Amniotic epithelial cell (primary cell): ENCODE measurements at places on chromosomes 6 and 20.

DNA sequence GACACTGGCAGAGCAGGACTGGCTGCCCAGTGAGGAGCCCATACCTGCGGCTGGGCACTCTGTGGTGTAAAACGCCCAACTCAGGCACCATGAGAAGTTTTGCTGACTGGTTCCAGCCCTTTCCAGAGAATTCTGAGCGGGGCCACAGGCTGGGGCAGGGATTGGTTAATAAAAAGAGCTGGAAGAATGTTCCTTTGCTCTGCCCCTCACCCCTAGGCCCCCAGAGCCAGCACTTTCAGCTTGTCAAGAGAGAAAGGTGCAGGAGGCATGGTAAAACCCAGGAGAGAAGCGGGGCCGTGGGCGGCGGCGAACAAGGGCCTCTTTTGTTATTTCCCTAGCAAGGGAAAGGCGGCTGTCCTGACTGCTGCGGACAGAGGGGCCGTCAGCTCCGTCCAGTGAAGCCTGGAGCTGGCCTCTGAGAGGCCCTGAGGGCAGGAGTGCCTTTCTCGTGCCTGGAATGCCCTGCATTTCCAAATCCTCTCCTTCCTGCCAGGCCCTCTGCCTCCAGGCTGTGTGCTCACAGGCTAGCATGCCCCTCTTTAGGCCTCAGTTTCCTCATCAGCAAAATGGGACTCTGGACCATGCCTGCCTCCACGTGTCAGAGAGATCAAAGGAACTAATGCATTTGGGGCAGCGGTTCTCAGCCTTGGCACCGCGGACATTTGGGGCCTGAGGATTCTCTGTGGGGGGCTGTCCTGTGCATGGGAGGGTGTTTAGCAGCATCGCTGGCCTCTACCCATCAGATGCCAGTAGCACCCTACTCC is 12.9 kb downstream of the SLC13A3 start:
- no peak for DNase-seq

- peak; percentile 11 for DNase-seq
Measured at GRCh38 chr6:40948570-40948969, 90.5 kb downstream of the UNC5CL start.

DNA sequence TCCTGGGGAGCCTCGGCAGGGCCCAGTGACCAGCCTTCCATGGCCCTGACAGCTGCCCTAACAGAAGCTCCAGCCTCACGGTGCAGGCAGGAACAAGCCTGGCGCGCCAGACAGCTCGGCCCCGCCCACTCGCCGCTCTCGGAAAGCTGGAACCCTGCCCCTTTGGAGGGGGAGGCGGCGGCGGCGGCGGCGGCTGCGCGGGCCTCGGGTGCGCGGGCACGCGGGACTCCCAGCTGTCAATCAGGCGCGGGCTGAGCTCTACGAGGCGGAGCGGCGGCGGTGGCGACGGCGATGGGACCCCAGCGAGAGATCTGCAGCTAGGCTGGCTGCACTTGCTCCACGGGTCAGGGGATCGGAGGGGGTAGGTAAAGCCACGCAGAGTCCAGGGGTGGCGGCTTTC is at the start of gene NRSN1:
Gene NRSN1 (plus strand): TSS at position 236 of the 400 bp plus-strand sequence. CDS start 8,113 bp downstream, outside the sequence.
- no peak for DNase-seq

DNA sequence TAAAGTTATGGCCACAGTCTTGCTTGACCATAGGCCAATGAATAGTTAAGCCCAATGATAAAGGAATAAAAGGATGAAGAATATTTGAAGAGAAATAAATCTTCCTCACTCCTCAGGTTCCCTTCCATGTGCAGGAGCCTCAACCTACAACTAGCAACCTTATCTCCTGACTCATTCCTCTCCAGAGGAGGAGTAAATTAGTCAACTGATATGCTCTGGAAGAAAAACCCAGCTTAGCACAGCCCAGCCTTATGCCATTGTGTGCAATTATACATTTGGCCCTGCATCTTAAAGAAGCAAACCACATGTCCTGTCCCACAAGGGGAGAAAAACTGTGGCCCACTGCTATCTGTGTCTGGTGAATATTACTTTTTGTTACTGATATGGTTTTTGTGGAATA is 82.1 kb downstream of the PHIP start:
- DNase-seq: peak; percentile 78

- DNase-seq: no peak
Measured at GRCh38 chr6:37099442-37099841, 70.5 kb upstream of the PIM1 start.

DNA sequence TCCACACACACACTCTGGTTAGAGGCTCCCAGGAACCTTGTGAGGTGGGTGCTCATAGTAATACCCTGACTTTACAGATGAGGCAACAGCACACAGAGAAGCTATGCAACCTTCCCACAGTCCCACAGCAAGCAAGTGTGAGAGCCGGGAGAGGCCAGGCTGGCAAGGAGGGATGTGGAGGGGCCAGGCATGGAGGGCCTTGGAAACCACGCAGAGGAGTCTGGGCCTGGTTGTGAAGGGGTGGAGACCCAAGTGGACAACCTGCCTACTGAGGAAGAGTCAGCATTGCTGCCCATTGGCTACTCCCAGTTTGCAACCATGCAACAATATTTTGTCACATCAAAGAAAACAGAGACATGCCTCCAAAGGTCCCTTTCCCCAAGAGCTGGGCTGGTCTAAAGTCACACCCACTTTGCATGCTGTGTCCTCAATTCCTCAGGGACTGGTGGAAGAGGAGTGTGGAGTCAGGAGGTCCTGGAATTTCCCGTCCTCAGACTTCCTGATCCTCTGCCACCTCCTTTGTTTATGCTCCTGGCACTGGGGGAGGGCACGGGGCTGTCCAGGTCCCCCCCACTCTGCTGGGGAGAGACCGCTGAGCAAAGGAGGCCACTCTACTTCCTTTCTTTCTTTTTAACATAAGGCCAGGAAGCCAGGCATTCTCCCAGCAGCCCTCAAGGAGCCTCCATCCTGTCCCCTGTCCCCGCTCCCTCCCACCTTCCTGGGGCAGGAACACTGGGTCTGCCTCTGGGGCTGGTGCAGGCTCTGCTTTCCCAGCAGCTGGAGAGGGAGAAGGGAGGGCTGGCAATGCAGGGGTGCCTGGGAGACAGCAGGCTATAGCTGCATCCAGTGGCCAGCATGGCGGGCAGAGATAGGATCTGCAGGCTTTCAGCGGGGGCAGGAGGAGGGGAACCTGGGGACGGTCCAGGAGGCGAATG is 68.3 kb downstream of the NOL4L start:
- no peak for DNase-seq

DNA sequence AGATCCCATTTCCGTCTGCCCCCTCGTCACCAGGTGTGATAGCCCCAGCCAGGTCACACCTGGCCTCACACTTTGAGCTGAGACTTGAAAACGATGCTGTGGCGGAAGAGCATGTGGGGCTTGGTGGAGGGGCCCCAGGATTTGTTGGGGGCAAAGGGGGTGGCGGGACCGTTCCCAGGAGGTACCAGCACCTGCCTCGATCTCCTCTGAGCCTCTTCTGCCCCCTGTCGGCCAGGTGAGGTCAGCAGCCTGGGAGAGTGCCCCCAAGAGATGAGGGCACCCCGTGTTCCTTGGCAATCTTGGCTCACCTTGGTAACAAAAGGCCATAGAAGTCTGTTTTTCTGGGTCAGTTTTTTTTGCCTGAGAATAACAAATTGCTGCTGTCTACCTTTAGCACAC is 25.4 kb downstream of the SPATA2 start:
- no peak for DNase-seq

GRCh38 chr20:50471231-50471630 is 39.0 kb upstream of the PTPN1 start:
- DNase-seq: no peak

- peak; percentile 58 for DNase-seq
Measured at GRCh38 chr6:35955071-35955470, 34.2 kb upstream of the SRPK1 start.

DNA sequence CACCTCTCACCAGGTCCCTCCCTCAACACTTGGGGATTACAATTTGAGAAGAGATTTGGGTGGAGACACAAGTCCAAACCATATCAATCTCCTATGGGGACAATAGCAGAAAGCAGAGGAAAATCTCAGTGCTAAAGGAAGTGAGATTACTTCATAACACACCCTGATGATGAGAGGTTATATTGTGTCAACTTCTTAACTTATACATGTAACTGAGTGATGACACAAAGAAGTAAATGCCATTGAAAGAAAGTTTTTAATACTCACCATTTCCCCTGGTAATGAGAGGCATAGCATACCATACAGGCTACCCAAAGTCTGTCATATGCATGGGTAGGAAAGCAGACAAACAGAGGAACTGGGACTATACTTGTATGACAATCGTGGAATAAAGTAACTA is 137.2 kb downstream of the MMUT start:
- DNase-seq: no peak

GRCh38 chr6:1348675-1349074 is 36.8 kb downstream of the FOXQ1 start:
- no peak for DNase-seq

GRCh38 chr6:32666420-32667300 is at the start of gene HLA-DQB1:
TSS of gene HLA-DQB1 (minus strand) at chr6:32666657. CDS start at chr6:32666607, 50 bp downstream.
- DNase-seq: peak; percentile 24

- DNase-seq: no peak
Measured at GRCh38 chr6:167730441-167730840, 96.3 kb upstream of the AFDN start.

- DNase-seq: peak; percentile 83
Measured at GRCh38 chr6:118387921-118388701, 160.0 kb upstream of the PLN start.

- no peak for DNase-seq
Measured at GRCh38 chr6:28809947-28810658, 113.7 kb downstream of the TRIM27 start.

- DNase-seq: no peak
Measured at GRCh38 chr6:125558907-125559306, 190.5 kb upstream of the HEY2 start.

DNA sequence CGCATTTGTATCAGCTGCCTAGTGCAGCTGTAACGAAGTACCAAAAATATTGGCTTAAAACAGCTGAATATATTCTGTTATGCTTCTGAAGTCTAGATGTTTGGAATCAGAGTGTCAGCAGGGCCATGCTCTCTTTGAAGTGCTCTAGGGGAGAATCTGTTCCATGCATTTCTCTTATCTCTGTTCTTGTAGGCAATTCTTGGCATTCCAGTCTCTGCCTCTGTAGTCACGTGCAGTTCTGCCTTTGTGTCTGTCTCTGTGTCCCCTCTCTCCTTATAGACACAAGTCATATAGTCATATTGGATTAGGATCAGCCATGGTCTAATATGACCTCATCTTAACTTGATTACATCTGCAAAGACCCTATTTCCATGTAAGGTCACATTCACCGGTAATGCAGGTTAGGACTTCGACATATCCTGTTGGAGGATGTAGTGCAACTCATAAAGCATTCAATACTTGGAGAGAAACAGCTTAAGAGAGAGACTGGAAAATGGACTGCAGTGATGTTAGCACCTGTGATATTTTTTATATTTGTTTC is 18.6 kb downstream of the FAM83B start:
- no peak for DNase-seq

- peak; percentile 41 for DNase-seq
Measured at GRCh38 chr6:15341311-15342001, 95.6 kb downstream of the JARID2 start.

- peak; percentile 14 for DNase-seq
Measured at GRCh38 chr6:166488076-166488685, 98.3 kb downstream of the RAMACL start.

DNA sequence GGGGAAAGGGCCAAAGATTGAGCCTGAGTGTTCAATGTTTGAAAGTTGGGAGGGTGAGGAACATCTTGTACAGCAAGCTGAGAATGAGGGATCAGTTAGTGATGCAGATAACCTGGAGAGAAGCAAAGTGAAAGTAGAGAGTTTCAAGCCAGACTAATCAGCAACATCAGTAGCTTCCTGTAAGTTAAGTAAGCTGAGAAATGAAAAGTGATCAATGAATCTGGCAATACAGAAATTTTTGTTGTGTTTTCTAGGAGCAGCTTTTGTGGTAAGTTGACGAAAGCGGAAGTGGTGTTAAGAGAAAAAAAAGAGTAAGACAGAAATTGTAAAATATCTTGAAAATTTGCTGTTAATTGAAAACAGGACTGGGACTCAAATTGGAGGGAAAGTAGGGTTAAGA is 855.5 kb upstream of the MAP3K7 start:
- no peak for DNase-seq

- DNase-seq: no peak
Measured at GRCh38 chr20:35458388-35458787, 3.0 kb downstream of the CEP250 start.

DNA sequence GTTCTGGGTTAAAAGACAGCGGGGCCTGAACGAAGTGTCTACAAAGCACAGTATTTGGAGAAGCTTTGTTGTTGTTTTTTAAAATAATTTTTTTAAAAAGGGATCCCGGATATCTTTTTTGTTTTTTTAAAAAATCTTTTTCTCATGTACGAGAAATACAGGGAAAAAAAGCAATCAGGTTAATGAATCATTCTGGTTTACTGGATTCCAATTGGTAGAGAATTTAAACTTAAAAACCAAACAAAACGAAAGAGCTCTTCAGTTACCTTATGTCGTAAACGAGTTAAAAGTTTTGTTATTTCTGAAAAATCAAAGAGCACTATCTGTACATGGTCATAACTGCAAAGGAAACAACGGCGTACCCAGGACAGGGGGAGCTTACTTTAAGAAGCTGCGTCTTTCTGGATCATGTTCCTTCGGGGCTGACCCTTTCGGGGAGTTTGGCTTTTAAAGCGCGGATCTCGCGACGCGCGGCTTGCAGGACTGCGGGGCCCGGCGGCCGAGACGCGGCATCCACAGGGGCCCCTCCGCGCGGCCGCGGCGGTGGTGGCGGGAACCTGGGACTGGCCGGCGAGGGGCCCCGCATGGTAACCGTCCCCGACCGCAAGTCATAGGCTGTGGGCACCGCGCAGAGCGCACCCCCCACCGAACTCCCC is 927 bp downstream of the IL20RA start:
- peak; percentile 21 for DNase-seq

DNA sequence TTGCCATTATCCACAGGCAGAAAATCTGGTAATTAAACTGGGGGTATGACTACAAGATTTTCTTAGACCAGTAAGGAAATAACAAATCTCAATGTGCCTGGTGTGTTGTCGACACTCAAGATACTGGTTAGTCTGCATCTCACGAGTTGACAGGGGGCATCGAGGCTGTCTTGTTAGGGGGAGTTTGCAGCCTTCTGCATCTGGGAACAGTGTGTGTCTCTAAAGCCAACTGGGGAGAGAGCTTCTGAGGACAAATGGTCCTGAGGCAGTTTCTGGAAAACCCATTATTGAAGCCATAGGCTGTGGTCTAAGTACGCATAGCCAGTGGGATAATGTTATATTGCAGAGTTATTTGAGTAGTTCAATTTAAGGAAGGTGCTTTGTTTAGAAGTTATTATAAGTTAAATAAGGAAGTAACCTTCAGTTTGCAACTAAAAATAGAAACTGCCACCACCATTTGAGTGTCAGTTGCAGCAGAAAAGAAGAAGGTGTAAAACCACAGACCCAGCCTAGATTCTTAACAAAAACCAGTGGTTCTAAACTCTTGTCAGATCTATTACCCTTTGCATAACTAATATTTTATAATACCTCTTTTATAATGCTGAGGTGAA is 15.4 kb upstream of the MAPK13 start:
- no peak for DNase-seq

DNA sequence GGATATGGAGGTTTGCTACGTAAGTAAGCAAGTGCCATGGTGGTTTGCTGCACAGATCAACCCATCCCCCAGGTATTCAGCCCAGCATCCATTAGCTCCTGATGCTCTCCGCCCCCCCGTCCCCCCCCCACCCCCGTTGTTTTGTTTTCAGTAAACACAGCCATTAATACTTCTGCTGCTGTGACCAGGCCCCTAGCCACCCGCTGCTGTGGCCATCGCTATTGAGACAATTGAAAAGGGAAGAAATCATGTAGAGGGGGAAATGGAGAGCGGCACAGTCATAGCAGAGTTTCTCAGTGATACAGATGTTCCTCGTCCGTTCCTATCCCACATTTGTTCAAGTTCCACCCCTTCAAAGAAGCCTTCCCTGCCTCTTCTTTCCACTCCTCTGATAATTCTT is 24.9 kb downstream of the SLC35D3 start:
- no peak for DNase-seq

GRCh38 chr6:162882801-162883481 is 155.2 kb downstream of the PACRG start:
- DNase-seq: no peak
